ENCODE measurements at places on chromosomes 6 and 20.
A peak's percentile ranks its signal among the peaks of the same experiment; 100 is the strongest.

- DNase-seq: no peak
Measured at GRCh38 chr6:34115403-34115795, 30.5 kb downstream of the GRM4 start.

- no peak for DNase-seq
Measured at GRCh38 chr6:53375847-53376246, 27.1 kb upstream of the ELOVL5 start.

DNA sequence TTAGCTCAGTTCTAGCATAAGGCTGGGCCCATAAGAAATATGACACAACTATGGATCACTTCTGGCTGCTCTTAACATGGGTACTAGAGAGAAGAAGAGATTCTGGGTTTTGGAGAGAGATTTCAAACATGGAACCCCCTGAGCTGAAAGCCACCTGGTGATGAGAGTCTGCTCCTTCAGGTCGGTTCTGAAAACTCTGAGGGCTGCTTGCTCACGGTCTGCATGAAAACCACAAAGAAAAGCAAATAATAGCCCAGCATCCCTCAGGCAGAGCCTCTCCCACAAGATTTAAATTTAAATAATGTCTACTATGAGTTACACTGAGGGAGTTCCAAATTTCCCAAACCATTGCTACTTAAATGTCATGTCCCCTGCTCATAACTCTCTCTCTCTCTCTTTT lies 301.5 kb downstream of the BMP7 start:
- no peak for DNase-seq

GRCh38 chr6:165937564-165938358 lies 229.9 kb downstream of the TBXT start:
- no peak for DNase-seq

DNA sequence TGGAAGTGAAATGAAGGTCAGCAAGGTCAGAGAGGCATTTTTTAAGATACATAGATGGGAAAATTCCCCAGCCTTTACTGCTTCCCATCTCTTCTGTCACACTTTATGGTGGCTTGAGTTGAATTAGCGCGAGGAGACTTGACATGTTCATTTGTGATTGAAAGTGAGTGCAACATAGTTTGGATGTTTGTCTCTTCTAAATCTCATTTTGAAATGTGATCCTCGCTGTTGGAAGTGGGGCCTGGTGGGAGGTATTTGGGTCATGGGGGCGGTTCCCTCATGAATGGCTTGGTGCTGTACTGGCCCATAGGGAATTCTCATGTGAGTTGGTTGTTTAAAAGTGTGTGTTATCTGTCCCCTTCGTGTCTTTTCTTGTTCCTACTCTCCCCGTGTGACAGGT lies 237.2 kb downstream of the CDKAL1 start:
- no peak for DNase-seq

DNA sequence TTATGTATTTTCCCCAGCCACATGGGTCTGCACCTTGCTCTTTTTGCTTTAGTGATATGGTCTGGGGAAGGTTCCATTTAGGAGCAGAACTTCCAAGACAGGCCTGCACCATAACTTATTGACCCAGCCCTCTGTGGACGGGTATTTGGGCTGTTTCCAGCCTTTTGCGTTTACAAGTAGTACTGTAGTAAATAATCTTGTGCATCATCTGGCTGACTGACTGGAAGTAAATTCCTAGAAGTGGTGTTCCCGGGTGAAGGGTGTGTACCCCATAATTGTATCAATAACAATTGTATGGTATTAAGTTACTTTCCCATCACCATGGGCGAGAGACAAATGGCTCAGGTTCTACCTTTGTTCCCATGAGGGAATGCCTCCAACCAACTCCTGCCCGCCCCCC lies 31.6 kb downstream of the SPDEF start:
- no peak for DNase-seq

DNA sequence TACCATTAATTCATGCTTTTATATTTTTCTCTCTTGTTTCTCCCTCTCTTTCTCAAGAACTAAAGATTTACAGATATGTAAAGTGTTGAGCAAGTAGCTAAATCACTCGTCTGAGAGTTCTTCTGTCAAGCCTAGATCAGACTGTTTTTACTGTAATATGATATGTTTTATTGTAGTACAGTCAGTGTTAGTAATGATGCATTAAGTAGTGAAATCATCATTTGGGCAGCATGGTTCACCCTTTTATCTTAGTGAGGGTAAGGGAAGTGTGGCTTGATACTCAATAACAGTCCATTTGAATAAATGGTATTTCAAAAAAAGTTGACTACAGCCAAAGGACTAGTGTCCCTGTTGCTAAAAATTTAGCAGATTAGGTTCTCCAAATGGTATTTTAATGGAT lies 9.2 kb downstream of the CYB5R4 start:
- DNase-seq: no peak

- no peak for DNase-seq
Measured at GRCh38 chr20:62768551-62769287, 27.6 kb upstream of the MRGBP start.

DNA sequence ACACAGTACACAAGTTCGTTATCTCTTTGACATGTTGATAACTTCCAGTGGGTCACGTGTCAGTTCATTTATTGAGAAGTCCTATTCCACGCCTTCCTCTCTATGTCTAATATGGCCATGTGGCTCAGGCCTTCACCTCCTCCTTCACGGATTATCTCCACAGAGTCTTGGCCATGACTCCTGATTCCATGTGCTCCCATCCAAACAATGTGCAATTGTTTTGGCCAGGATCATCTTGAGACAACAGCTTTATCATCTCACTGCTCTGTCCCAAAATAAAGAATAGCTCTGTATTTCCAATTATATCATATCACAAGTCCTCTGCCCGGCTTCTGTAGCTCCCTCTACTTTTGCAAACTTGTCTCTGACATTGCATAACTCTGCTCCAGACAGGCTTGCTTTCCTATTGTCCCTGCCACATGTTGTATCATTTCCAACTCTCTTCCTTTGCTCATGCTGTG lies 11.1 kb upstream of the TXNDC5 start:
- DNase-seq: no peak

DNA sequence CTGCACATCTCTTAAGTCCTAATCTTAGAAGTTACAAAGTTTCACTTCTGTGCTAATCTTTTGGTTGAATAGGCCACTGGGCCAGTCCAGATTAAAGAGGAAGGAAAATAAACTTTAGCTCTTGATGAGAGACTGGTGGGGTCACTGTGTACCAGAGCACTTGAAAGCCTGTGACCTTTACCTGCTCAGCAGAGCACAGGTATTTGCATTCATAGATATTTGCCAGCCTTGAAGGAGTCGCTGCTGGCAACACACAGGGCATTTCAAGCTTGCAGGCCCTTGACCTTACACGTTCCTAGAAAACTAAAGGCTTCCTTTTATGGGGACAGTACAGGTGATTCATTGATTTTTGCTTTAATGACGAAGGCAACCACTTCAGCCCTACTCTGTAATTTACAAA lies 108.4 kb upstream of the SLC22A23 start:
- no peak for DNase-seq

GRCh38 chr6:135784507-135784906 lies 67.0 kb upstream of the PDE7B start:
- DNase-seq: no peak

DNA sequence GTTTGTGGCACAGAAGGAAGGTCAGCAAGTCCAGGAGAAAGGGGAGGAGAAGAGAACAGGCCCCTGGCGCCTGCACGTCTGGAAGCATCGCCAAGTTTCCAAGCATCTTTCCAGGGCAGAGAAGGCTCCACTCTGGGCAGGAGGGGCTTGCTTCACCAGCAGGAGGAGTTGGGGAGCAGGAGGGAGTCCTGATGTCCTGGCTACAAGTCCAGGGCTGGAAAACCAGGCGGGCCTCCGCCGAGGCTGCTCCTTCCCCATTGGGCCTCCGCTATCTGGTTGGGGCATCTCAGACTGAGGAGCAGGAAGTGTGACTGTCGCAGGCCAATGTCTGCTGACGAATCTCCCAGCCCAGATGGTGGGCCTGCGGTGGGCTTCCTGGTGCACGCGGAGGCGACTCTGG lies 421.9 kb downstream of the PREX1 start:
- no peak for DNase-seq

GRCh38 chr6:18302561-18303439 lies 38.5 kb upstream of the DEK start:
- no peak for DNase-seq

GRCh38 chr20:36199345-36200257 lies 36.7 kb upstream of the AAR2 start:
- peak; percentile 53 for DNase-seq

DNA sequence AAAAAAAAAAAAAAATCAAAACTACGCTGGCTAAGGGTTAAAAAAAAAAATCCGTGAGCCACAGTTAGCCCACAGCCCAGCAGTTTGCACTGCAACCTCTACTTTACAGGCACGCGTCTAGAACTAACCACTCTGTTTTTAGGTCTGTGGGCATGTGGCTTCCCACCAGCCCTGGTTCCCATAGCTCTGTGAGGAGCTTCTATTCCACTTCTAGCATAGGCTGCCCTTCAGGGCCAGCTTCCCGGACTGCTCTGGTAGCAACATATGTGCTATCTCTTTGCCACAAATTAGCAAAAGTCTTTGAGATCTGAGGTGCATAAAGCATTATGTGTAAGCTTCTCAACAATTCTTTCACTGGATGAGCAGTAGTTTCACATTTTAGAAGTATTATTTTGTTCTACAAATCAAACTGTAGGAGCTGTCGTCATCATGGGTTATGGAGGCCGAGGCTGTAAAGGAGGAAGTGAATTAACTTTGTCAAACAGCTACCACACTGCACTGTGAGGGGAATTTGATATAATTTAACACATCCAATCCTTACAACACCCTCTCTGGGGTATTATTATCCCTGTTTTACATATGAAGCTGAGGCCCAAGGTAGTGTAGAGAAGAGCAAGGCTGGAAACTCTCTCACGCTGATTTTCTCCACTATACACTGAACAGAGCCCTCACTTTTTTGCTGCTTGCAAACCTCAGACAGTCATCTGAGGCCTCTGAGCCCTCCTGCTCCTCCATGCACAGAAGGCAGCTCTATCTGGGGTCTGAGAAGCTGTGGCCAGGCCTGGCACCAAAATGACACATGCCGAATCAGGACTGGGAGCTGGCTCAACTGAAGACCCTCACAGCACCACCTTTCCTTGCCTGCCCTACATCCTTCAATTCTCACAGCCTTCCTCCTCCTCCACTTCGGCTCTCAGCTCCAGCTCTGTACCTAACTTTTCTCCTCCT lies 35.4 kb downstream of the MAN1A1 start:
- DNase-seq: no peak

DNA sequence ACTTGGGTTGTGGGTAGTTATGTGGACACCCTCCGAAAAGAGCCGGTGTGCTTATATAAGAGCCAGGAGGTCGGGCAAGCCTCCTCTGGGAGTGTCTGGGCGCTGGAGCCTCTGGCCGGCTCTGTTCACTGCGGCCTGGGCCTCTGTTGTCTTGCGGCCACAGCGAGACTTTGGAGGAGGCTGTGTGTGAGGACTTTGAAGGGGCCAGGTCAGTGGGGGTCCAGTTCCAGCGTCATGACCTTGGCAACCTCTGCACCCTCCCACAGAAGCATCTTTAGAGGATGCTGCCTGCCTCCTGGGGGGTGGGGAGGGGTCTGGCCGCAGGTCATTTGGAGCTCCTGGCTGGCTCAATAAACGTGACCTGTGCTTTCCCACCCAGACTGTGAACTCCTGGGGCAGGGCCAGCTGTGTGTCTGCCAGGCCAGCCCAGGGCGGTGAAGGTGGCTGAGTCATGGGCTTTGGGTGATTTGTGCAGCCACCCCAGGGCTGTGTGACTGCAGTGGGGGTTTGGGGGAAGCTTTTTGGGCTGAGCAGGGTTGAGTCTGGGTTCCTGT lies 1.2 kb downstream of the TCEA2 start:
- DNase-seq: no peak

DNA sequence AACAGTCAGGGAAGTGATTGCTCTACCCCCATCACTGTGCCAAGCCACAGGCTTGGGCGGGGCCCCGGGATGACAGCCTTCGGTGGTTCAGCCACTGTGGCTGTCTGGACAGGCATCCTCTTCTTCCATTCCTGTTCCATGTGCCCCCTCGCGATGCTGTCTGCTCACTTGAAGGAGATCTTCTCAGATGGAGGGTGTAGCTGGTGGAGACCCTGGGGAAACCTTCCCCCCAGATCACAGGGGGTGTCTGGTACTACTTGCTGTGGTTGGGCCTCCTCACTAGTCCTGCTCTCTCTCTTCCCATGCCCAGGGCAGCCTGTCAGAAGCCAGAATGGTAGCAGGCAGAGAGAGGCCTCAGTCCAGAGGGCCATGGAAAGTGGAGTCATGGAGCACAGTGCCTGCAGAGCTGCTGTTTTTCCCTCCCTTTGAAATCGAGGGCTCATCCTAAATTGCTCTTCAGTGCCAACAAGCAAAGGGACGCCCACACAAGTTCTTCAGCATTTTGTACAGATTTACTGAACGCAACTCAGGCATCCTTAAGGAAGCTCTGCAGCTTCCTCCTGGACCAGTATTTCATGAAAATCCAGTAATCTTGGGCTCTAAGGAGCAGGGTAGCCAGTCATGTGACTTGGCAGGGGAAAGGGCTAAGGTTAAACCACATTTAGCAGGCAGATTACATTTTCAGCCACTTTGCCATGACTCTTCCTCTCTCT lies 326.6 kb downstream of the ZFAND3 start:
- no peak for DNase-seq

DNA sequence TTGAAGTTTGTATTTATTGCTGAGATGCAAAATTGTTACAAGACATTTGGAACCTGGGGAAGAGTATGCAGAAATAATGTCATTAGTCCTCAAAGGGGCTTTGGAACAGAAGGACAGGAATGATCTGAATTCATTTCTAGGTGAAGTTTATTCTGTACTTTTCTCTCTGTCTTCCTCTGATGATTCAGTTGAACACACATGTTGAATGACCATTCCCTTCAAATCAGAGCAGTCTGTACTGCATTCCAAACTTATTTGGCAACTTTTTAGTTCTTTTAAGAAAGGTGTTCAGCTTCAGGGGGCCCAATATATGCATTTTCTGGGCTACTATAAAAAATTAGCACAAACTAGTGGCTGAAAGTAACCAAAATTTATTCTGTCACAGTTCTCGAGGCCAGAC lies 213.9 kb upstream of the LAMP5 start:
- no peak for DNase-seq

DNA sequence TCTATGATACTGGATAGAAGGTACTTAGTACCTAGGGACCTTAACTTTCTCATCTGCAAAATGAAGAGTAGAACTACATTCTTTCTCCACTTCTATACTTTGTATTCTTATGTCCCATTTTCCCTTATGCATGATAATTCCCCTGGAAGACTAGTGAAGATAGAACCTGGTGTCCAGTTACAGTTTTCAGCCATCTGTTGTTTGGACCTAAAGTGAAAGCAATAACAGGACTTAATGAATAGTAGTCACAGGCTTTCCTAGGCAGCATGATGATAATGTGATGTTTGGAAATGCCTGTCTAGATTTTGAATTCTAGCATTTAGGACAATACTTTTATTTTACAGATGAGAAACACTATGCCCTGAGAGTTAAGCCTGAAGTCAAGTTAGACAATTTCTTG lies 153.8 kb downstream of the RIMS1 start:
- no peak for DNase-seq
